ENCODE measurements at places on chromosomes 13 and 19. TPM values are rescaled to one million over a fixed set of nuclear protein-coding genes. Genes with fewer than 3 reads are reported as not detected.

Gene SULT2B1
- not detected for total RNA-seq

Gene CD33
- 0.54 TPM for total RNA-seq

Gene TYROBP
- total RNA-seq: 35.0 TPM

Gene ZNF729
- total RNA-seq: not detected

Gene ZNF492
- total RNA-seq: 0.13 TPM

Gene BICRA
- 5.8 TPM for total RNA-seq

Gene PPM1N
- total RNA-seq: not detected

Gene KLK5
- total RNA-seq: not detected

Gene TRIM13
- total RNA-seq: 24.5 TPM

Gene SERPINE3
- not detected for total RNA-seq

GRCh38 chr13:103487841-103488240, 421.6 kb upstream of the SLC10A2 start:
- no peak for DNase-seq
- no peaks in the 10 kb centered on the region for H3K27me3 ChIP-seq
- no peaks in the 10 kb centered on the region for H3K4me1 ChIP-seq
- H3K4me3 ChIP-seq: no peak overlapping the region
- H3K36me3 ChIP-seq: no peaks in the 10 kb centered on the region

DNA sequence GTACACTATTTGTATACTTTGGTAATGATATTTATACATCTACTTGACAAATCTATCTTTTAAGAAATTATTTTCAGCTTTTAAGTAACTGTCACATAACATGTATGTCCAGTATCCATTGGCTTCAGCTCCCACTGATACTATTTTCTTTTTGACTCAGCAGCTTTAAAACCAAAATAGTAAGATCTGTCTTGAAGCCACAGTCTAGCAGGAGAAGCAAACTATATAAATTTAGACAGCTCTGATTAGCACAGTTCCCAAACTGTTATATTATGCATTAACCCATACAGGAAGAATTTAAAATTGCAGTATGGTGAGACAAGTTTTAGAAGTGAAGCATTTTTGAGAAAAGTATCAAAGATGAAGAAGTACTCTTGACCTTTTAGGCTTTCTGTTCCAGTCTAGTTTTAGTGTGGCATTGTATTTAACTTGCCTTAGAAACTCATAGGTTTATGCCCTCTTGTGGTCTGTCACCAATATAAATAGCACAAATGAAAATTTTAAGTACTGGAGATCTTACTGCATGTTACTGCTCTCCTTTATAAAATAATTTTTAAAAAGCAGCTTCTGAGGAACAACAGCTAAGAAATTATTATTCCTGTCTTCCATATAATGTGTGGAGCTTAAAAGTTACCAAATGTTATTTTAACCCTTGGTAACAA, 24.7 kb downstream of the URI1 start:
- H3K27ac ChIP-seq: peak overlapping the region; percentile 44
- no peak overlapping the region for H3K4me3 ChIP-seq
- H3K4me1 ChIP-seq: peaks cover 39% of the 10 kb centered on the region
- H3K27me3 ChIP-seq: no peaks in the 10 kb centered on the region
- no peak for DNase-seq

DNA sequence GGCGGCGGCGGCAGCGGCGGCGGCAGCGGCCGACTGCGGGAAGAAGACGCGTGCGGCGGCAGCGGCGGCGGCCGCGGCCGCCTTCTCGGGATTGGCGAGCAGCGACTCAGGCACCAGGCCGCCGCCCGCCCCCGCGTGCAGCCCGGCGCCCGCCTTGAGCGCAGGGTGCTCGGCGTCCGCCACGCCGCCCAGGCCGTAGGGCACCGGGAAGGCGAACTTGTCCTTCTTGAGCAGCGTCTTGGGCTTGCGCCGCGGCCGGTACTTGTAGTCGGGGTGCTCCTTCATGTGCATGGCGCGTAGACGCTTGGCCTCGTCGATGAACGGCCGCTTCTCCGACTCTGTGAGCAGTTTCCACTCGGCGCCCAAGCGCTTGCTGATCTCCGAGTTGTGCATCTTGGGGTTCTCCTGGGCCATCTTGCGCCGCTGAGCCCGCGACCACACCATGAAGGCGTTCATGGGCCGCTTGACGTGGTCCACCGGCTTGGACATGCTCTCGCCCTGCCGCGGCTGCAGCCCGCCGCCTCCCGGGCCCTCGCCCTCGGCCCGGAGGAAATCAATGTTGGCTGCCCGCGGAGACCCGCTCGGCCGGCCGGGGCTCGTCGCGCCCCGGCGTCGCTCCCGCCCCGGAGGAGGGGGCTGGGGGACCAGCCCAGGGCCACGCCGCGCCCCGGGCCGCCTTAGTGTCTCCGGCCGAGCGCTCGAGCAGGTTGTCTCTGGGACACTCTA, 621 bp downstream of the SOX21 start:
- peak; percentile 10 for DNase-seq
- no peak overlapping the region for H3K27ac ChIP-seq
- H3K4me3 ChIP-seq: peak overlapping the region; percentile 3
- no peaks in the 10 kb centered on the region for H3K36me3 ChIP-seq

DNA sequence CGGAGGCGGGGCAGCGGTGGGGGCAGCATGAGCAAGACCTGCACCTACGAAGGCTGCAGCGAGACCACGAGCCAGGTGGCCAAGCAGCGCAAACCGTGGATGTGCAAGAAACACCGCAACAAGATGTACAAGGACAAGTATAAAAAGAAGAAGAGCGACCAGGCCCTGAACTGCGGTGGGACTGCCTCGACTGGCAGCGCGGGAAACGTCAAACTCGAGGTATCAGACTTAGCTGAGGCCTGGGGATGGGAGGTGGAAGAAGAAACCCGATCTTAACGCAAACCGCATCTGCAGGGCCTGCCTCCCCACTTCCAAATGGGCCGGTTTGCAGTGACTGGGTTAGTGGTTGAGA, 693 bp downstream of the RFXAP start:
- H3K27me3 ChIP-seq: no peaks in the 10 kb centered on the region
- H3K4me1 ChIP-seq: peaks cover 8% of the 10 kb centered on the region
- H3K27ac ChIP-seq: peak overlapping the region; percentile 60
- H3K36me3 ChIP-seq: no peaks in the 10 kb centered on the region

- peaks cover 7% of the 10 kb centered on the region for H3K27me3 ChIP-seq
- H3K36me3 ChIP-seq: no peaks in the 10 kb centered on the region
- DNase-seq: peak; percentile 25
- no peak overlapping the region for H3K4me3 ChIP-seq
Observed at GRCh38 chr19:38213911-38214625, 10.0 kb downstream of the DPF1 start.

GRCh38 chr19:29761575-29762232, 46.6 kb upstream of the C19orf12 start:
- H3K4me3 ChIP-seq: no peak overlapping the region
- H3K36me3 ChIP-seq: no peaks in the 10 kb centered on the region
- H3K4me1 ChIP-seq: no peaks in the 10 kb centered on the region
- H3K27ac ChIP-seq: no peak overlapping the region
- no peaks in the 10 kb centered on the region for H3K27me3 ChIP-seq

- H3K36me3 ChIP-seq: no peaks in the 10 kb centered on the region
- peaks cover 1% of the 10 kb centered on the region for H3K4me1 ChIP-seq
- H3K4me3 ChIP-seq: no peak overlapping the region
- DNase-seq: no peak
- no peaks in the 10 kb centered on the region for H3K27me3 ChIP-seq
Observed at GRCh38 chr19:4529924-4530522, 5.0 kb downstream of the PLIN5 start.

DNA sequence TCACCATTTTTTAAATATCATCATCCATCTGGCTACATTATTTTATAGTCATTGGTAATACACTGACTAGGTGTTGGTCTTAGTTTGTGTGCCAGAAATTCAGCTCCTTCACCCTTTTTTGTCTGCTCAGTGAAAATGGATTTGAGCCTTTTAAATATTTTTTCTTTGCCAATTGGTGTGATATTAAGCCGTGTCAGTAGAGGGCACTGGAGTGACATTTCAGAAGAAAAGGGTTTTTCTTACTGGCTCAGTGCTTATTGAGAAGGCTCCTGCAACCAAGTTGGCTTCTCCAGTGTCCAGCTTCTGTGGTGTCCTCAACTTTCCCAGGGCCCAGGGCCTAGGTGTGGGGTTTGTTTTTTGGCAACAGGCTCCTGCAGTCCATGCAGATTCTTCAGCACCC, 546.6 kb downstream of the DACH1 start:
- no peaks in the 10 kb centered on the region for H3K27me3 ChIP-seq
- H3K4me3 ChIP-seq: no peak overlapping the region
- no peak overlapping the region for H3K27ac ChIP-seq

DNA sequence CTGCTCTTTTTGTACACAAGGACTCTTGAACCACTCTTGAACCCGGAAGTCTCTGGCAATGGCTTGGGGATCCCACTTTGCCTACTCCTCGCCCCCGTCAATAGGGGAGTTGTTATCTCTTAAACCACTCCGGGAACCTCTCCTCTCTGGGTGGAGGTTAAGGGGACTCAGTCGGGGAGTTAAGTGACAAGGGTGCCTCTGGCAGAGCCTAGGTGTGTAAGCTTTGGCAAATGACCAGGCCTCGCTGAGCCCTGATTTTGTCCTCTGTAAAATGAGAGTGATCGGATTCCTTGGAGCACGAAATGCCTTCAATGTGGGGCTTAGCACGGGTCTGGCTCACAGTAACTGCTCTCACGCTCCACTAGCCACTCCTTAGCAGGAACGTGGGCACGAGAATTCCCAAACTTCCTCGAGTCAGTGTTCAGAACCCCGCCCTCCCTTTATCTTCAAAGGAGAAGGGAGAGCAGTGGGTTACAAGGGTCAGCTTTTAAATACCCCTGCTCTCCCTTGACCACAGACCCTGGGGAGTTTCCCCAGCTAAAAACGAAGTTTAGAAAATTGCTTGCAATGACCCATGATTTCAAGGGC, 193.3 kb downstream of the KATNAL1 start:
- H3K27me3 ChIP-seq: no peaks in the 10 kb centered on the region
- peak overlapping the region; percentile 79 for H3K27ac ChIP-seq
- H3K4me3 ChIP-seq: no peak overlapping the region
- peak; percentile 62 for DNase-seq
- peaks cover 16% of the 10 kb centered on the region for H3K4me1 ChIP-seq

DNA sequence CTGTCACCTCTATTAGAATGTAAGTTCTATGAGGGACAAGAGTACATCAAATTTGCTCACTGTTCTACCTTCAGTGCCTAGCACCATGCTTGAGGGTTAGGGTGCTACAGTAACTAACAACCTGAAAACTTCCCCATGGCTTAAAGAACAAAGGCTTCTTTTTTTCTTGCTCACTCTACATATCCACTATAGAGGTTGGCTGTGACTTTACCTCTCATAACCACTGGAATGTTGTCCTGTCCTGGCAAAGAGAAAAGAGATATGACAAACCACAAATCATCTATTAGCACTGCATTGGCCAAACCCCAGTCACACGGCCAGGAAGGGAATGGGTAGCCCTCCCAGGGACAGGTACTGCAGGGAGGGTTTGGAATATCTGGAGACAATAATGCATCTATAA, 23.2 kb upstream of the ACOD1 start:
- no peak for DNase-seq
- no peak overlapping the region for H3K4me3 ChIP-seq
- no peaks in the 10 kb centered on the region for H3K4me1 ChIP-seq

DNA sequence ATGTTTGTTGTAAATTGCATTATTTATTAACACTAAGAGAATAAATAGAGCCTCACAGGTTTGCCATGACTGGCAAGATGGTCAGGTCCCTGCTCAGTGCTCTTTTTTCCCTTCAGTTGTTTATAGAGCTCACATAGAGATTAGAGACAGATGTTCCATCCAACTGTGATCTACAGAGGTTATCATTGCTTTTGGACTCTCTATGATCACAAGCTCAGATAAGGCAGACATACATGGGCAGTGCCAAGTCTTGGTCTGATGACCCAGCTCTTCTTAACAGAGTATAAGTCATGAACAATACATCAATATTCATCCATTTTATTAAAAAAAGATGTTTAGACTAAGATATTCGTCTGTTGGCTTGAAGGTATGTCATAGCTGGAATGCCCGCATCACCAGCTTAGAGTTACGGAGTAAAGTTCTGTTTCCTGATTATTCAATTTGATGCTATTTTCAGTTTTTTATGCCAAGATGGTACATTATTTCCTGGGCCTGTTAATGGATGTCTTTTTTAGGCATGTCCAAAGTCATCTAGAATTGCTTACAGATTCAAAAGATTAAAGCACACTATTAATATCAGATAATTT, 729.8 kb upstream of the SLC10A2 start:
- H3K36me3 ChIP-seq: no peaks in the 10 kb centered on the region
- no peaks in the 10 kb centered on the region for H3K27me3 ChIP-seq
- H3K4me1 ChIP-seq: no peaks in the 10 kb centered on the region
- no peak for DNase-seq

DNA sequence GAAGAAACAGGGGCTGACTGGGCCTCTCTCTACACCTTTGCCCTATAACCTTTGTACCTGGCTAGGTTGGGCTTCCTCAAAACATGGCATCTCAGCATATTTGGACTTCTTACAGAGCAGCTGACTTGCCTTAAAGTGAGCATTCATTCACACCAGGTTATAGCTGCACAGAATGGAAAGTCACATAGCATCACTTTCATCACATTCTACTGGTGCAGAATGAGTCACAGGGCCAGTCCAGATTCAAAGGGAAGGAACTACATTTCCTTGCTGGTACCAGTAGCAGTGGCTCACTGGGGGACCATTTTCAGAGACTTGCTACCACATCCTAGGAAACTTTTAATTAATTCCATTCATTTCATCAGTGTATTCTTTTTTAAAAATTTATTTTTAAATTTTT, 20.3 kb upstream of the TPTE2 start:
- no peak overlapping the region for H3K27ac ChIP-seq
- no peaks in the 10 kb centered on the region for H3K4me1 ChIP-seq
- DNase-seq: no peak
- no peaks in the 10 kb centered on the region for H3K27me3 ChIP-seq
- H3K36me3 ChIP-seq: no peaks in the 10 kb centered on the region

DNA sequence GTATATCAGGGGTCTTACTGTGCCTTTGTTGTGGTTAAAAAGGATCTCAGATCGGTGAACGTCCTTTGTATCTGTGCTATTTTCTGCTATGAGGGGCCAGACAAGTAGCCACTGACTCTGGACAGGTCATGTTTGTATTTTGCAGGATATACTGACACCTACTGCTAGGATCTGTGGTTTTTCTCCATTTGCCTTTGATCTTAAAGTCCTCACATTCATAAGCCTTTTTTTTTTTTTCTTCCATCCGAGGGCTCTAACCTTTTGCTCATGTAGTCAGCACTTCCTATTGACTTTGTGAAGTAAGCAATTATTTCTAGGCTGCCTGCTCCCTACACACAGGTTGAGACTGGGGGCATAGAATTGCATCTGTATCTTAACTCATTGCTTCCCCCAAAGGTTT, 106.2 kb downstream of the SLITRK5 start:
- no peaks in the 10 kb centered on the region for H3K27me3 ChIP-seq
- H3K27ac ChIP-seq: no peak overlapping the region
- no peaks in the 10 kb centered on the region for H3K36me3 ChIP-seq
- H3K4me1 ChIP-seq: no peaks in the 10 kb centered on the region
- no peak overlapping the region for H3K4me3 ChIP-seq

- no peaks in the 10 kb centered on the region for H3K36me3 ChIP-seq
- DNase-seq: peak; percentile 16
- no peaks in the 10 kb centered on the region for H3K27me3 ChIP-seq
- H3K27ac ChIP-seq: no peak within 1 kb of the TSS
Observed at GRCh38 chr19:38319421-38320258, at the start of gene KCNK6. KCNK6 (plus strand) TSS chr19:38319845; CDS start chr19:38319951, 106 bp downstream.

- no peak overlapping the region for H3K27ac ChIP-seq
- no peaks in the 10 kb centered on the region for H3K4me1 ChIP-seq
- no peak overlapping the region for H3K4me3 ChIP-seq
Observed at GRCh38 chr13:107252428-107252827, 684.5 kb upstream of the ARGLU1 start.

- peak overlapping the region; percentile 72 for H3K27ac ChIP-seq
- peak; percentile 77 for DNase-seq
- no peaks in the 10 kb centered on the region for H3K27me3 ChIP-seq
- H3K4me1 ChIP-seq: peaks cover 41% of the 10 kb centered on the region
- H3K4me3 ChIP-seq: no peak overlapping the region
Observed at GRCh38 chr13:33383724-33384577, 98.4 kb upstream of the STARD13 start.
